ENCODE measurements at places on chromosomes 5 and 9. TPM values are rescaled to one million over a fixed set of nuclear protein-coding genes. Genes with fewer than 3 reads are reported as not detected.

DNA sequence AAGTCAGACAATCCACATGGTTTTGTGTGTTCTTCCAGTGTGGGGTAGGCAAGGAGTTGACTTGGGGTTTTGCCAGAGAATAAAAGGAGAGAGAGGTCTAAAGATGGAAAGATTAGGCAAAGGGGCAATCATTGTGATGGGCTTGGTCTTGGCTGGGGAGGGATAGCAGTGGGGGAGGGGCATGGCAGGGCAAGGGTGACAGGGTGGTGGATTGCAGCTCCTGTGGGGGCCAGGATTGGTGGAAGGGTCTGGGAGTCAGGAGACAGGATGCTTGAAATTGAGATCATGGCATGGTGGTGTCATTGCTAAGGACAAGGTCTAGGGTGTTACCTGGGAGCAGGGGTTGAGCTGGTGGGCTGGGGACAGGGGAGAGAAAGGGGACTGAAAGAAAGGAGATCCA, 57.6 kb downstream of the ZNF618 start:
- no peak for DNase-seq
- H3K4me1 ChIP-seq: no peaks in the 10 kb centered on the region
- peaks cover 5% of the 10 kb centered on the region for H3K36me3 ChIP-seq
- no peak overlapping the region for H3K4me3 ChIP-seq
- H3K27me3 ChIP-seq: no peaks in the 10 kb centered on the region
- no peak overlapping the region for H3K27ac ChIP-seq

Gene C7
- 165 TPM for total RNA-seq

- H3K4me3 ChIP-seq: no peak overlapping the region
- no peaks in the 10 kb centered on the region for H3K36me3 ChIP-seq
- no peak overlapping the region for H3K27ac ChIP-seq
- peaks cover 37% of the 10 kb centered on the region for H3K4me1 ChIP-seq
These were observed 17.7 kb upstream of the RNF180 start for GRCh38 chr5:64147849-64148441.

- no peak overlapping the region for H3K27ac ChIP-seq
- H3K27me3 ChIP-seq: no peaks in the 10 kb centered on the region
- peaks cover 12% of the 10 kb centered on the region for H3K4me1 ChIP-seq
- no peaks in the 10 kb centered on the region for H3K36me3 ChIP-seq
- H3K4me3 ChIP-seq: no peak overlapping the region
- DNase-seq: no peak
These were observed 10.6 kb downstream of the TMEM250 start for GRCh38 chr9:136107953-136108647.

DNA sequence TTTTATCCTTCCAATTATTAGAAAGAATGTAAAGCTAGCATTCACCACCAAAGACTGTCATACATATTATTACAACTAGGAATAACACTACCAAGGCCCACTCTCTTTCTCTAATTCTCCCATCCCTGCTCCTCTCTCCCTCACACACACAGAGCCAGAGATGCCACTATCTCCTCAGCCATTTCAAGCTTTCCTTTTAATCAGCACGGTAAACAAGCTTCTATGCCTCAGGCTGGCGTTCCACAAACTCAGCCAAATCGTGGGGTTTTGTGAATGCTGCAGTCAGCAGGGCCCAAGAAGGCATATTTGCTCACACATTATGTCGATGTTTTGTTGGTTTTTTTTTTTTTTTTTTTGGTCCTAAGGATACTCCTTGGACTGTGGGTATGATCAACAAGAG, 979.9 kb upstream of the DMAC1 start:
- no peak overlapping the region for H3K27ac ChIP-seq
- no peak for DNase-seq
- H3K27me3 ChIP-seq: no peaks in the 10 kb centered on the region
- no peak overlapping the region for H3K4me3 ChIP-seq
- no peaks in the 10 kb centered on the region for H3K4me1 ChIP-seq
- peaks cover 2% of the 10 kb centered on the region for H3K36me3 ChIP-seq

GRCh38 chr9:129221979-129222635, 44.0 kb upstream of the IER5L start:
- no peak overlapping the region for H3K4me3 ChIP-seq
- H3K4me1 ChIP-seq: no peaks in the 10 kb centered on the region
- no peak overlapping the region for H3K27ac ChIP-seq
- no peaks in the 10 kb centered on the region for H3K27me3 ChIP-seq
- no peaks in the 10 kb centered on the region for H3K36me3 ChIP-seq

- H3K4me3 ChIP-seq: no peak overlapping the region
- H3K4me1 ChIP-seq: no peaks in the 10 kb centered on the region
- H3K36me3 ChIP-seq: no peaks in the 10 kb centered on the region
- DNase-seq: peak; percentile 54
- no peak overlapping the region for H3K27ac ChIP-seq
These were observed 6.3 kb upstream of the TRMT10B start for GRCh38 chr9:37747271-37747753.

DNA sequence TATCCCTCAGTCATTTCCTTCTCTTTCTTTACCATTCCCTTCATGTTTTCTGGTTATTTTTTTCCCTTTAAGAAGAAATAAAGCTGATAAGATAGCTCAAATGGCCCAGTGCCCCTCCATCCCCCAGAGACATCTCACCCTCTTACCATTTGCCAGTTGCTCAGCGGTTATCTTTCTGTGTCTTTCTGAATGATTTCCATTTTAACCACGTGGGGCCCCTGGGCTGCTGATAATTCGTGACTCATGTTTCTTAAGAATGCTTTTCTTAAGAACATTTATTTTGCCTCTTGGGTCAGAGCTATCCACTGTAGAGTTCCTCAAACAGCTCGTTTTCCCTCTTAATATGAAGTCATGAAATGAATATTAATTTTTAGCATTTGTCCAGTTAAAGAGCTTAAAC, 147.8 kb downstream of the MAST4 start:
- DNase-seq: no peak
- no peak overlapping the region for H3K27ac ChIP-seq
- H3K4me3 ChIP-seq: no peak overlapping the region
- H3K4me1 ChIP-seq: peaks cover 3% of the 10 kb centered on the region
- H3K36me3 ChIP-seq: no peaks in the 10 kb centered on the region
- H3K27me3 ChIP-seq: no peaks in the 10 kb centered on the region

Gene COL23A1
- total RNA-seq: 4.4 TPM

Gene SHOC1
- 0.48 TPM for total RNA-seq

Gene PCDHGB1
- total RNA-seq: 8.4 TPM

- no peak for DNase-seq
- no peaks in the 10 kb centered on the region for H3K27me3 ChIP-seq
- no peaks in the 10 kb centered on the region for H3K36me3 ChIP-seq
- H3K4me1 ChIP-seq: no peaks in the 10 kb centered on the region
- H3K27ac ChIP-seq: no peak overlapping the region
These were observed 702.9 kb upstream of the GRAMD2B start for GRCh38 chr5:125720348-125720685.

Gene IL3
- total RNA-seq: not detected

Gene DMRTA1
- total RNA-seq: 1.7 TPM

Gene MEF2C
- total RNA-seq: 47.3 TPM

Gene AK1
- 154 TPM for total RNA-seq

Gene RANBP17
- total RNA-seq: 130 TPM

DNA sequence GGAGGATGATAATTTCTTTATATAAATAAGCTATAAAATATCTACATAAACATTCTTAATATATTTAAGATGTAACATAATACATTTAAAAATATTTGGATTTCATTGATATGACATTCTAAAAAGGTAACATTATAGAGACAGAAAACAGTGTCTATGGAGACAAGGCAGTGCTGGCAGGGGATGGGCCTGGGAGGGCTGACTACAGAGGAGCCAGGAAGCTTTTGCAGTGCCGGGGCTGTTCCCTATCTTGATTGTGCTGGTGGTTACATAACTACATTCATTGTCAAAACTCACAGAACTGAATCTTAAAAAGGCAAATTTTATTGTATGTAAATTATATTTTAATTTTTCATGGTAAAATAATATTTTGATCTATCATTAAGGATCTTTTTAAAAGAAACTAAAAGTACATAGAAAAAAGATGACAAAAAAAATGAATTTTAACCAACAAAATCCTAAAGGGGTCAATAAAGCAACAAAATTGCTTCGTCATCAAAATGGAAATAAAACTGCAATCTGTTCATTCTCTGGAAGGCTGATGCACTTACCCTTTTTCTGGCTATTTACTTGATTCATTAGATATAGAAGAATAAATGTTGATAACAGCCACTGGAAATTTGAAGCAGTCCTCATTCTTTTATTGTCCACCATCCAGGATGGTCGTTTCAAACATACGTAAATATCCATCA, 26.3 kb downstream of the LIFR start:
- no peak overlapping the region for H3K27ac ChIP-seq
- peaks cover 5% of the 10 kb centered on the region for H3K36me3 ChIP-seq
- H3K4me1 ChIP-seq: peaks cover 39% of the 10 kb centered on the region
- H3K4me3 ChIP-seq: no peak overlapping the region

Gene BAAT
- total RNA-seq: 0.17 TPM

Gene PDCD1LG2
- total RNA-seq: 6.7 TPM

DNA sequence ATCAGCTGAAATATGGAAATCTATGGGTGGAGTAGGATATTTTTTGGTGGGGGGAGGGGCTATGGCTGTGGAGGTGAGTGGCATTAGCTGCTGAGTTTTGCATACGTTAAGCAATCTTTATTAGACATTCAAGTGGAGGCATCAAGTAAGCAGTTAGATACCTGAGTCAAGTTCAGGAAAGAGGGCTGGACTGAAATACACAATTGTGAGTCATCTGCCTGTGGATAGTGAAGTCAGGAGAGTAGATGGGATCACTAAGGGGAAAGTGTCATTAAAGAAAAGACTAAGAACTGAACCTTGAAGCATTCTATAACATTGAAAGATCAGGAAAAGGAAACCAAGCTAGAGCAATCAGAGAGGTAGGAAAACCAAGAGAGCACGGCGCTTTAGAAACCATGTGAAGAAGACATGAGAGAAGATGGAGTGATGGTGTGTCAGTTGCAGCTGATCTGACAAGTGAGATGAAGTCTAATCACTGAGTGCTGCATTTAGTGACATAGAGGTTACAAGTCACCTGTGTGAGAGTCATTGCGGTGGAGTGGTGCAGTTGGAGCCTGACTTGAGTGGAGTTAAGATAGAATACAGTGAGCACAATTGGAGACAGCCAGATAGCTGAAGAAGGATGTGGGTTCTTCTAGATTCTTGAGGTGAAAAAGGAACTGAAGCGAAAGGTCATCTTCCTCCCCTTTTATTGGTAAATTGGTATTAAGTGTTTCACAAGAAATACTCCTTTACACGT, 88.7 kb downstream of the PIP5K1B start:
- no peaks in the 10 kb centered on the region for H3K36me3 ChIP-seq
- H3K27ac ChIP-seq: peak overlapping the region; percentile 24
- no peak overlapping the region for H3K4me3 ChIP-seq

GRCh38 chr9:110351009-110351467, 13.4 kb upstream of the TXNDC8 start:
- DNase-seq: no peak
- no peak overlapping the region for H3K4me3 ChIP-seq
- no peak overlapping the region for H3K27ac ChIP-seq
- no peaks in the 10 kb centered on the region for H3K4me1 ChIP-seq
- H3K36me3 ChIP-seq: no peaks in the 10 kb centered on the region

- H3K27me3 ChIP-seq: no peaks in the 10 kb centered on the region
- peak overlapping the region; percentile 22 for H3K4me3 ChIP-seq
- no peaks in the 10 kb centered on the region for H3K36me3 ChIP-seq
- peaks cover 2% of the 10 kb centered on the region for H3K4me1 ChIP-seq
- peak overlapping the region; percentile 17 for H3K27ac ChIP-seq
These were observed 29.9 kb upstream of the OBP2B start for GRCh38 chr9:133238851-133239532.

DNA sequence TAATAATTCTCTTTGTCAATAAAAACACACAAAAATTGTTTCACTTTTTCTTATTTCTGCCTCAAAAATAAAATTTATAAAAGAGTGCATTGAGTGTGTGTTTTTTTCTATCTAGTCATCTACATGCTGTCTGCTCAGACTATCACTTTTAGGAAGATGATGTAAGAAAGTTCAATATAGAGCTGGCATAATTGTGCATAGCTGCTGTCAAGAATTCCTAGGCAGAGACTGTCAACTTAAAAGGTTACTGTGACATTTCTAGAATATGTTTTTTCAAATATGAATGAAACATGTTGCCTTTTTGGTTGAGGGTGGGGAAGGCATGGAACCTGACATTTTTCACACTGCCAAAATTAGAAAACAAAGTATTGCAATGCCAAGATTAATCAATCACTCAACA, 172.3 kb downstream of the CDH10 start:
- H3K4me3 ChIP-seq: no peak overlapping the region
- H3K27me3 ChIP-seq: no peaks in the 10 kb centered on the region
- H3K4me1 ChIP-seq: no peaks in the 10 kb centered on the region
- no peaks in the 10 kb centered on the region for H3K36me3 ChIP-seq
- DNase-seq: no peak

Gene PLAC8L1
- not detected for total RNA-seq

- DNase-seq: no peak
- H3K27me3 ChIP-seq: no peaks in the 10 kb centered on the region
- peaks cover 13% of the 10 kb centered on the region for H3K4me1 ChIP-seq
These were observed 19.2 kb downstream of the WNK2 start for GRCh38 chr9:93203026-93203717.

Gene NIPBL
- total RNA-seq: 49.6 TPM

DNA sequence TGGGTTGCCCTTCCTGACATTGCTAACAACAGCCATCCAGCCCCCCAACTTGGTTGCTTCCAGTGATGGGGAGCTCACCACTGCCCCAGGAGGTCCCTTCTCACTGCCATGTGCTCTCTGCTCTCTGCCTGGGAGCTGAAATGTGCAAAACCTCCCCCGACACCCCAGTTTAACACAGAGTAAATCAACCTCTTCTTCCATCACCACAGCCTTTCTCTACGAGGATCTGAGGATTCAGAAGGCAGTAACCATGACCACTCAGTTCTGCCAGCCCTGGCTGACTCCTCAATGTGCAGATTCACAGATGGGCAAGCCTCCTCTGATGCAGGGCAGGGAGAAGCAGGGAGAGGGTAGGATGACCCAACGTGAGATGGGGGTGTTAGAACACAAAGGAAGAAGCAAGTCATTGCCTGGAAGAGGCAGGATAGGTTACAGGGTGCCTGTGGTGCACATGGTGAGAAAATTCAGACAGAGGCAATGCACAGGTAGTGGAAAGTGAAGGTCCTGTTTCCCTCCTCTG, 185.0 kb downstream of the DAB2IP start:
- no peaks in the 10 kb centered on the region for H3K27me3 ChIP-seq
- no peak overlapping the region for H3K4me3 ChIP-seq
- no peaks in the 10 kb centered on the region for H3K36me3 ChIP-seq
- DNase-seq: peak; percentile 2
- H3K27ac ChIP-seq: no peak overlapping the region

DNA sequence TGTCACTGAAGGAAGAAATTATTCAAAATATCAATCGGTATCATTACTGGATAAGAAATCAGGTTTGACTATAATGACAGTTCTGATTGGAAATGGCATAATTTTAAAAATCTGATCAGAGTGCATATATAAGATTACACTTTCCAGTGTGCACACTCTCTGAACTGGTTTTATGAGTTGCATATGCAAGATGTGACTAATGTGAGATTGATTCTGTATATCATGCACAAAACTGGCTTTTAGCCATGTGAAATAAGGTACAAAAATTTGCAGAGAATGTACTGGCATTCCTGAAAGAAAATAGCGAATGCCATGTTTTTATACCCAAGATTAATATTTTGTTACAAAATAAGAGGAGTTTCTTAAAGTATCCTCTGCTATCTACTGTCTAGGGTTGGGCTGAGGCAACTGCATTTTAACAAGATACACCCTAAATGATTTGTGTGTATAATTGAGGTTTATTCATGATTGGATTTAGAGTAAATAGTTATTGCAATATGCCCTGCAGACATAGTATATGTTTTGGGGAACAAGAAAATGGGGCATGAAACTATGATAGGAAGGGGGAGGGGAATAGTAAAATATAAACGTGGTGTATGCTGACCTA, 70.7 kb downstream of the LNPEP start:
- no peaks in the 10 kb centered on the region for H3K27me3 ChIP-seq
- H3K27ac ChIP-seq: no peak overlapping the region
- no peak for DNase-seq
- H3K4me3 ChIP-seq: no peak overlapping the region

Gene C5orf58
- total RNA-seq: not detected

Data from lung (tissue), 17 donors.